ENCODE measurements at places on chromosomes 11 and 22.
A peak's percentile ranks its signal among the peaks of the same experiment; 100 is the strongest.

DNA sequence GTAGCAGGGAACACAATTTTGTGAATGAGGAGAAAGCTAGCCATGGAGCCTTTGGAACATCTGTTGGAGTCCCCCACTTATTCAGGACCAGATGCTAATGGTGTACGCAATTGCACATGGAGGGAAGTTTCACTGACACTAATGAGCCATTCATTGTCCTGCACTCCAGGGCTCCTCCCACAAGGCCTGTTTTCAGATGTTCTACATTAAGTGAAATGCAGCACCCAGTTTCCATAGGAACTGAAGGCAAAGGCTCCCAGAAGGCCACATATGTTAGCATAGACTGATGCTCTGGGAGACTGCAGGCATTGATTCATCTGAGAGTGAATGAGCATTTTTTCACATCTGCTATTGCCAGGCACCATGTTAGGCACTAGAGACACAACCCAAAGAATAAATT is 399.5 kb downstream of the ETS1 start:
- DNase-seq, result no peak

DNA sequence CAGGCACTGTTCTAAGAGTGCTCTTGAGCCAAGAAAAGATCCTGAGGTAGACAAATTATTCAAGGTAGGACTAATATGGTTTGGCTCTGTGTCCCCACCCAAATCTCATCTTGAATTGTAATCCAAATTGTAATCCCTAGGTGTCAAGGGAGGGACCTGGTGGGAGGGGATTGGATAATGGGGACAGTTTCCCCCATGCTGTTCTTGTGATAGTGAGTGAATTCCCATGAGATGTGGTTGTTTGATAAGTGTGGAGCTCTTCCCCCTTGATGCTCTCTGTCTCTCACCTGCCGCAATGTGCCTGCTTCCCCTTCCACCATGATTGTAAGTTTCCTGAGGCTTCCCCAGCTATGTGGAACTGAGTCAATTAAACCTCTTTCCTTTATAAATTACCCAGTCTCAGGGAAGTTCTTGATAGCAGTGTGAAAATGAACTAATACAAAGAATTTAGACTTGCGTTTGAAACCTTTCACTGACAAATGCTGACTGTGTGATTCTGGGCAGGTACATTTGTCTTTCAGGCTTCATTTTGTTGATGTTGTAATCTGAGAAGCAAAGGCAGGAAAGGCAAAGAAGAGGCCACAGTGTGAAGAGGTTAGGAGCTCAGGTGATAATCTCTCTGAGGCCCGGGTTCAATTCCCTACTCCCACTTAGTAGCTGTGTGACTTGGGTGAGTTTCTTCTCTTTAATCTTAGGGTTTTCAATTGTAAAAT is 115.8 kb upstream of the PAX6 start:
- no peak for DNase-seq

DNA sequence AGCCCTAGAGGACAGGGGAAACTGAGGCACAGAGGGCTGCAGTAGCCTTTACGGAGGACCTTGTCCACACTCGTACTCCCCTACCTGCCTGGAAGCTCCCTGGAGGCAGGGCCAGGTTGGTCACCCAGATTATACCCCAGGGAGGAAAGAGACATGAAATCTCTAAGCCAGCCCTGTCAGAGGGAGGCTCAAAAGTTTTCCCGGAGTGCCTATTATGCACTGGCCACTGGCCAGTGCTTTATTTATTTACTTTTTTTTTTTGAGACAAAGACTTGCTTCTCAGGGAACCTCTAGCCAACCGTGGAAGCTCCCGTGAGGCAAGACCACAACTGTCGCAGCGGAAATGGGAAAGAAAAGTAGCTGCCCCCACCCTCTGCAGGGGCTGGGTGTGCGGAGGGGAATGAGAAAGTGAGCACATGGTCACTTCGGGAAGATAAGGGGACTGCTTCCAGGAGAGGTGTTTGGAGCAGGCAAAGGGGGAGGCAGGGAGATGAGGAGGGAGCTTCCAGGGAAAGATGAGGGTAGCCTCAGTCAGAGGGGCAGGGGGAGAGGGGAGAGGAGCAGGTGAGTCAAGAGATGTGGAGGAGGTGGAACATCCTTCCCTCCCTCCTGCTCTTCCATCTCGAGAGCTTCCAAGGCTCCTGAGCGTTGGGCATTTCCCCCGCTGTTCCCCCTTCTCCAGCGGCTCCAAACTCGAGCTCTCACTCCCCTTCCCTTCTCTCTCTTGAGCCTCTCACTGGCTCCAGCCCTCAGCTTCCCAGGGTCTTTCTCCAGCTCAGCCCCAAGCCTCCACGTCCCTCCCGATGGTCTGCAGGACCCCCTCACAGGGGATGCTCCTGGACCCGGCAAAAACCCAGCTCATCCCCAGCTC is 4.3 kb downstream of the IL2RB start:
- DNase-seq, result no peak

DNA sequence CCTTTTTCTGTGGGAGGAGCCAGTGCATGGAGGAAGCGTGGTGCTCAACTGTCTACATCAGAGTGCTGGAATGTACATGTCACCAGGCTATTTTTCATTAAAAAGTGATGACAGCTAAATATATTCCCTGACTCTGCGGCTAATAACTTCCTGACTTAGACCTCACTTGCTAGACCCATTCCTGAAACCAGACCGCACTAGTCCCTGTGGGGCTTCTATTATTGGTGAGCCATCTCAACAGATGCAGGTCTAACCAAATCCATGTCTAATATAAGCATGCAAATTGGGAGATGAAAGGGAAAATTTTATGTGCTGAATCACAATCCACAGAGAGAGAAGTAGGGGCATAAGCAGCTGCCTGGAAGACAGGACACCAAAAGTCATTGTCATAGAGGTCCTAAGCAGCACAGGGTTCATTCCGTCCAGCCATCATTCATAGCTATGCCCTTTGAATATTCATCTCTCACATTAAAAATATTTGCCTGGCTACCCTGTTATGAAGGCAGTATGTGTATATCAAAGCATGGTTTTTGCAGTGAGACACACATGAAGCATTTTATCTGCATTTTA is 110.9 kb upstream of the BLID start:
- no peak for DNase-seq

DNA sequence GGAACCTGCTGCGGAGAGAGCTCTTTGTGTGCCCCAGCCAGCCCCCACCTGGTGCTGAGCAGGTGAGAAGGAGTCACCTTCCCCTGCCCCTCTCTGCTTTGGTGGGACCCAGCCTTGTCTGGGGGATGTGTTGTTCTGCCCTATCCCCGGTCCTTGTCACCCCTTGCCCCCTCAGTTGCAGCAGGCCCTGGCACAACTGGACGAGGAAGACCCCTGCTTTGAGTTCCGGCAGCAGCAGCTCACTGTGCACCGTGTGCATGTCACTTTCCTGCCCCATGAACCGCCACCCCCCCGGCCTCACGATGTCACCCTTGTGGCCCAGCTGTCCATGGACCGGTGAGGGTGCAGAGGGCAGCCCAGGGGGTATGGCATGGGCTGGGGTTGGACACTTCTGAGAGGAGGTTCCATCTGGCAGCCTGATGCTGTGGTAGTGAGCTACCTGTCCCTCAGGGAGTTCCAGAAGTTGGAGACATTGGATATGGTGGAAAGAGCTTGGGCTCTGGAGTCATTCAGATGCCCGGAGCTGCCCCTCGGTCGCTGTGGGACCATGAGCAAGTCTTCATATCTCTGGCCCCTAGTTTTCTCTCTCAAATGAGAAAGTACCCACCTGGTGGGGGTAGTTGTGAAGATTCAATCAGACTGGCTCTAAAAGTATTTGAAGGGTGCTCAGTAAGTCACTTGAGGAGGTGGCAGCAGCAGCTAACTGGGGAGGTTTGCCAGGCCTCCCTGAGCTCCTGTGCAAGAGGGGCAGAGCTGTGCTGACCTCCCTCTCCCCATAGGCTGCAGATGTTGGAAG is 4.3 kb downstream of the LARGE2 start:
- DNase-seq, result no peak

DNA sequence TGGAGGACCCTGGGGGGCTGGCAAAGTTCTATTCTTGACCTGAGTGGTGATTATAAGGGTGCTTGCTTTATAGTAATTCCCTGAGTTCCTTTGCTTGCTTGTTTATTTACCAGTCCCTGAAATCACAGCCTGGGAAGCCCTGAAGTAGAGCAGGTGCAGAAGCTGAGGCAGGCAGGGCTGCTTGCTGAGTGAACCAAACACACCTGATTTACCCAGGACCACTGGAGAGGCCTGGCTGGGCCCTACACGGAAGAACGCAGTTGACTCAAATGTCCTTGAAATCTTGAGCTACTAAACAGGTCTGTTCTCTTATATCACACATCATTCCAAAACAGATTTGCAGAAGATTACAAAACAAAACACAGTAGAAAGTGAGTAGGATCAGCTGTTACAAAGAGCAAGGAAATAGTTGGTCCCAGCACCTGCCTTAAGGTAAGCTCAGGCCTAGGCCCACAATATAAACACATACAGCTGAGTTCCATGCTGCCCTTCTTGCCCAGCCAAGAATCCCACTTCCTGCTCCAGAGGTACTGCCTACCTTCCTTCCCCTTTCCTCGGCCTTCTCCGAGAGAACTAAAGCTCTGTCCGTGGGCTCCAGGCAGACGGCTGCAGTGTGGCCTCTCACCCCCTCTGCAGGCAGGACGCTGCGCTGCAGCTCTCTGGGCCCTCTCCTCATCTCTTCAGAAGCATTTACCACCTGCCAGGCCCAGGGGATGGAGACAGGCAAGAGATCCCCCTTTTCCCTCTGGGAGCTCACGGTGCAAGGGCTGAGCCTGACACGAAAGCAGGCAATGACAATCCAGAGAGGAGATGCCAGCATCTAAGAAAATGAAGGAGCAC is 46.1 kb upstream of the SCUBE2 start:
- DNase-seq, result peak; percentile 71

DNA sequence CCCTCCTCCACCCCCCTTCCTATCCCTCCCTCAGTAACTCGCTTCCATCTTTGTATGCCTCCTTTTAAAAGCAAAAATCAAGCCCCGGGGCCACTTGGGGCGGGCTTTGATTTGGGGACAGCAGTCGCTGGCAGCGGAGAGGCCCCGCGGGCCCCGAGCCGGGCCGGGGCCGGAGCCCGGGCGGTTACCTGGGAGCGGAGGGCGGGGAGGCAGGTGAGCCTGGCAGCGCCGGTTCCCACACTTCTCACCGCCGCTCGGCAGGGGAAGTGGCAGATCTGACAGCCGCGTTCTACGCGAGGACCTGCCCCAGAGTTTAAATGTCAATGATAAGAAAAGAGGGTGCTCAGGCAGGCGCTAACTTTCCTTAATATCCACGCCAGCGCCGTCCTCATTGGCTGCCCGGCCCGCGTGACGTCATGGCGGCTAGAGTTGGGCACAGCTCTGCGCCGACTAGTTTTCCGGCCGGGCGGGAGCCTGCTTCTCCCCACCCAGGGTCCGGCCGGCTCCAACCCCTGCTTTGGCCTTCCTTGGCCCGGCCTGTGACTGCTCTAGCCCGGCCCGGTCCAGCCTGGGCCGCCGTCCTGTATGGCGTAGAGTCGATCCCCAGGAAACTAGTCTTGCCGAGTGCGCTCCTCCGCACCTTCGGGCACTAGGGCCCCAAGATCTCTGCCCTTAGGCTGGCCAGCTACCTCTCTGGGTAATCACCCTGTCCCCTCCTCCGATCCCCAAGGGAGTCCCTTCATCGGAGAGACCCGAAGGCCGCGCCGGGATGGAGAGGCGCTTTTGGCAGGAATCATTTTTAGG is 6.7 kb upstream of the PAX6 start:
- DNase-seq, result no peak

DNA sequence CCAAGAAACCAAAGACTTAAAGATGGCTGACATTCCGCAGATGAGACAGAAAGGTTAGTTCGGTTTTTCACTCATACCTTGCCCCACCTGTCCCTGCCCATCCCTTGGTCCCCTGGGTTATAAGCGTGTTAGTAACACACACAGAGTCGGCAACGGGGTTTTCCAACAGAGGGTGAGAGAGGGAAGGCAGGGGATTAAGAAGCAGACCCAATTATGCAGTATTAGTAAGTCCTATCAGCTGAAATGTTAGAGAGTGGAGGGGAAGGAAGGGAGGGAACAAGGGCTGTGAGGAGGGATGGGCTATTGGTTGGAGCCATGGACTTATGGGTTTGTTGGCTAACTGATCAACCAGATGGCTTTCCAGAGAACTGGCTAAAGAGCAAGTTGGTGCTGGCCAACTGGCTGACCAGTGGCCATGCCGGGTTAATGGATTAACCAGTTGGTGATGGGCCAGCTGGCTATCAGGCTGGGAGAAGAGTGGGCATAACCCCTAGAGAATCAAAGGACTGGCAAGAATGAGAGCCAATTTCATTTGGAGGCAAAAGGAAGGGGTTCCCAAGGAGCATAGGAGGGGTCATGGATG is 45.5 kb downstream of the NRXN2 start:
- DNase-seq, result no peak

- no peak for DNase-seq
These were observed 60.9 kb upstream of the NECTIN1 start for GRCh38 chr11:119789766-119790407.

GRCh38 chr22:44855855-44856254 is 103.5 kb downstream of the ARHGAP8 start:
- no peak for DNase-seq

DNA sequence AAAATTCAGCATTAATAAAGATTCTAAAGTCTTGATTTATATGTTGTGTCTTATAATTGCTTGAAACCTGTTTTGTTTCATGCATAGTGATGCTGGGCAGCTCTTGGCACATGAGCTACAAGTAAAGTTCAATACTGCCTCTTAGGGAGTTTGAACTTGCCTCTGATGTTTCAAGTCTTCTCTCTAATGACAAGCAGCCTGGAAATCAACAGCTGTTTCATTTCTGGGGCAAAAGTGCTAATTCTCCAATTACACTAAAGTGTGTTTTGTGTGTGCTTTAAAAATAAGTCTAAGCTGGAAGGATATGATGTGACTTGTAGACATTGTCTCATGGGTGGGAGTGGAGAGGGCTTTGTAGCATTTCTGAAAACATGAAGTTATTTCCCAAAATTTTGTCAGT is 23.7 kb upstream of the SESN3 start:
- no peak for DNase-seq

GRCh38 chr11:36278531-36279282 is 10.5 kb downstream of the COMMD9 start:
- no peak for DNase-seq

DNA sequence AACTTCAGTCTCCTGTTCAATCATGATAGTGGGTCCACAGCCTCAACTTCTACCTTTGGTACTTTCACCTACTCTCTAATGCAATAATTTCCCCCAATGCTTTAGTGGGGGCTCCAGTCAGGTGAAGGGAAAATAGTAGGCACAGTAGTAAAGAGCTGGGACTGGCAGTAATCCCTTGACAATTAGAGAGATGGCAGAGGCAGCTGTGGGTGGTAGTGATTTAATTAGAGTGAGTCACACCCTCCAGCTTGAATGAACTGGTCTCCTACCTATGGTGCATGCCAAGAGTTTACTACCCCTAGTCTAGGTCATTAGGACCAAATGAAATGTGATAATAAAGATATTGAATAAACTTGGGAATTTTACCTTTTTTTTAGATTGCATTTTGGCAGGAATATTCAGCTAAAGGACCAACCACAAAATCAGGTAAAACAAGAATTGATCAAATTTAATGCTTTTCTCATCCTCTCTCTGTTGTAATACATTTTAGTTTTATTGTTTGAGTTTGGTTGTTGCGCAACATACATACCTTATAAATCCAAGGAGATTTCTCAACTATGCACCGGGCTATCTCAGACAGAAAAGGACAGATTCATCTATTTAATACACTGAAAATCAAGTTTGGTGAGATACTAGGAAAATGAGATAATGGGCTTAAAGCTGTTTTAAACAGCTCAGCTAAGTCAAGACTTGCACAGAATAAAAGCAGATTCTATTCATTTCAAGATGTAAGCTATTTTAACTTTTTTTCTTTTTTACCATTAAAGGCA is 9.0 kb downstream of the PRRG4 start:
- no peak for DNase-seq
